PC-9 (cell line): ENCODE measurements at places on chromosomes 5 and 9. TPM values are rescaled to one million over a fixed set of nuclear protein-coding genes. Genes with fewer than 3 reads are reported as not detected.

DNA sequence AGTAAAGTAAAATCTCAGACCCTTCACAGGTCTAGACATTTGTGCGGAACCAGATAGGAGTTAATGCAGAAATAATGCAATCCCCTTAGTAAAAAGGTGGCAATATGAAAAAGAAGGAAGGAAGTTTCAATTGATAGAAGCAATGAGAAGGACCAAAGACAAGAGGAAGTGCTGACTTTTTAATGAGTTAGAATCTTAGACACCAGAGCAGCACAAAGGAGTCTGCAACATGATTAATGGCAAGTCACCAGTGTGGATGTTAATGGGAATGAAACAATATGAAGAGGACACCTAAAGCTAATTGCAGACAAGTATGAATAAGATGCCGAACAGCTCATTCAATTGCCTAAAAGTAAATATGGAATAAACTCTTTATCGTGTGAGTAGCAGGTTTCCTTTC lies 50.9 kb downstream of the MEGF9 start:
- DNase-seq, result no peak
- H3K4me3 ChIP-seq, result no peak overlapping the region
- H3K36me3 ChIP-seq, result peaks cover 11% of the 10 kb centered on the region; the same call in 1 of the 2 replicates
- H3K27ac ChIP-seq, result no peak overlapping the region
- H3K4me1 ChIP-seq, result no peaks in the 10 kb centered on the region

DNA sequence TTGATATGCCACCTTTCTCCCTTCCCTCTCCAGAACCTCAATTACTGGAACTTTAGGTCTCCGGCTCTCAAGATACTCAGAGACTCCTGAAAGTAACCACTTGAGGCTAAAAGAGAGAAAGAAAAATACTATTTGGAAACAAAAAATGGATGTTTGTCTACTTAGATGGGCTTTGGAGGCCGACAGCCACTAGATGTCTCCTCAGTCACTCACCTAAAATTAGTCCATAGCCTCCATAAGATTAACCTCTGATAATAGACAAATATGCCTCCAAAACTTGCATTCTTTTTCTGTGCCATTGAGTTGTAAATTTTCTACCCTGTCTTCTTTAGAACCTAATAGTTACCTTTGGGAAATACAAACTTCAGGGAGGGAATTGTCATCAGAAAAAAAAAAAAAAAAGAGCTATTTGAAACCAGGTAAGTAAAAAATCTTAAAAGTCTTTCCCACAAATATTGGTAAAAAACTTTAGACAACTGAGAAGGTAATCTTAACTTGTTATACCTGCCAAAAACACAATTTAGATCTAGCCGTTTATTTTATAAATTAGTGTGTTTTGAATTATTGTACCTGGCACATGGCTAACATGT lies 11.2 kb upstream of the PCDH1 start:
- H3K27ac ChIP-seq, result no peak overlapping the region
- H3K4me3 ChIP-seq, result no peak overlapping the region
- H3K36me3 ChIP-seq, result no peaks in the 10 kb centered on the region
- H3K27me3 ChIP-seq, result no peaks in the 10 kb centered on the region

GRCh38 chr9:101484046-101484445 lies 48.5 kb upstream of the ALDOB start:
- H3K27ac ChIP-seq, result no peak overlapping the region
- no peak for DNase-seq
- no peaks in the 10 kb centered on the region for H3K4me1 ChIP-seq
- no peaks in the 10 kb centered on the region for H3K36me3 ChIP-seq
- H3K27me3 ChIP-seq, result no peaks in the 10 kb centered on the region
- no peak overlapping the region for H3K4me3 ChIP-seq

DNA sequence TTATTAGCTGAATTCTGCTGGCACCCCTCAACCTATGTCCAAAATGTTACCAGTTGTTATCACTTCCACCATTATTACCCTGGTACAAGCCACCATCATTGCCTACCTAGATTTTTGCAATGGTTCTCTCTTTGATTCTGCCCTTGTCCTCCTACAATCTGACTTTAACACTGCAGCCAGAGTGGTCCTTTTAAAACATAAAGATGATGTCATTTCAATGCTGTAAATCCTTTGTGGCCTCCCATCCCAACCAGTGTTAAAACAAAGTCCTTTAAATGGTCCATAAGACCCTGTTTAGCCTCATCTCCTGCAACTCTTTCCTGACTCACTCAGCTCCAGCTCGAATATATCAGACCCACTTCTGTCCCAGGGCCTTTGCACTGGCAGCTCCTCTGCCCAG lies 54.9 kb upstream of the FSTL4 start:
- no peak overlapping the region for H3K27ac ChIP-seq
- H3K36me3 ChIP-seq, result no peaks in the 10 kb centered on the region
- H3K27me3 ChIP-seq, result no peaks in the 10 kb centered on the region

Gene PRR16
- total RNA-seq, result 2.8 and 5.0 TPM in 2 replicates

DNA sequence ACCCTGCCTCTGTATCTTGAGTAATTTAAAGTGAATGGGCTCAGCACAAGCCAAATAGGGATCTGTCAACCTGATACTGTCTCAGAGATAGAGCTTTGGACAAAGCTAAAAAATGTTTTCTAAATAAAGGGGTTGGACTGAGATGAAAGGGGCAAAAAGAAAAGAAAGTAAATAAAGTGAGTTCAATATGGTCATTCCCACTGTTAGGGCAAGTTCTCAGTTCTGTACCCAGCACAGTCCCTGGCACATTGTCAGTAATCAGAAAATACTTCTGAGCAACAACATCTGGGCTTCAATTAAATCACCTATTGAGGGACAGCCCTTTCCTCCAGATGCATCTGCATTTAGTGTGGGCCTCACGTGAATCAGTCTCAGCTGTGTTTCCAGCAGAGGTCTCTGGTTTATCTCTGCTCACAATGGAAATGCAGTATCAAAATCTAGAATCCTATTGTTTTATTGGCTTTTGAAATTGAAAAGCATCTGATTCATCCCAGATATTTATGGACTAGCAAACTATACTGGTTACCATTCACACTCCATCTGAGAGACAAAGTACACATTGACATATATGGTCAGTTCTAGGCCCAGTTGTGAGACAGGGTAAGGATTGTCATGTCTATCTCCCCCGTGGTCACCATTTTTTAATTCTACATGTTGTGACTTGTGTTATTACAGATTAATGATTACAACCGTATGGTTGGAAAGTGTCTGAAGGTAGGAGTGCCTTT lies 35.6 kb downstream of the ZNF474 start:
- peaks cover 23% of the 10 kb centered on the region for H3K4me1 ChIP-seq
- DNase-seq, result no peak
- H3K27ac ChIP-seq, result no peak overlapping the region
- H3K4me3 ChIP-seq, result no peak overlapping the region

DNA sequence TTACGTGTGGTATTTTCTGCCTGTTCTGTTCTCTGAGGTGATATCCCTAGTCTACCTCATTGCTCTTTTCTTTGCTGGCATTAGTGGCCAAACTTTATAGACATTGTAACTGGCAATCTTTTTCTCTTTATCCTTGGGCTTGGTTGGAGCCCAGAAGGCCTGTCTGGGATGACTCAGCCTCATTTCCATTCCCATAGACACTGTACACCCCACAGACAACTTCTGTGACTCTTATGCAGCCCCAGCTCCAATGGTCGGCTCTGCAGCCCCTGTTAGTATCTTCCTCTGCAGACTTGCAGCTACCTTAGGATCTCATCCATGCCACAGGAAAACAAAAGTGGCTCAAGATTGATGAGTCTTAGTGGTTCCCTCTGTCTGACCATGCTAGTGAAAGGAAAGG lies 79.8 kb downstream of the CFAP95 start:
- H3K27ac ChIP-seq, result no peak overlapping the region
- H3K4me3 ChIP-seq, result no peak overlapping the region
- H3K27me3 ChIP-seq, result no peaks in the 10 kb centered on the region
- H3K4me1 ChIP-seq, result peaks cover 38% of the 10 kb centered on the region
- DNase-seq, result no peak

DNA sequence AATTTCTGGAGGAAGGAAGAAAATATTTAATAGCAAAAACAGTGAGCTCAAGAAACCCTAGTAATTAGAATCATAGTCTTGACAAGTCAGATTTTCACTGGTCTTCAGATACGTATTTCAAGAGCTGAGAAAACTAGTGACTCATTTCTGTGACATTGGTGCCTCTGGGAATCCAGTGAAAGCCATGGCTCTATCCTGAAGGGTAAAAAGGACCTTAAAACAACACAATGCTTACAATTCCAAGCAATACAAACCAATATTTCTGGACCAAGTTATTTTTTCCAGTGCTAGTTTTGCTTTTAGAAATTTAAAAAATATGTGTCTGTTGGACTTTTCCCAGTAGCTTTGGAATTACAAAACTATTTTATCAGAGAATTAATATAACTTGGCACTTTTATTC lies 140.3 kb downstream of the LPAR1 start:
- no peak for DNase-seq
- no peaks in the 10 kb centered on the region for H3K27me3 ChIP-seq
- H3K36me3 ChIP-seq, result peaks cover 3% of the 10 kb centered on the region; the same call in 1 of the 2 replicates

Gene F12
- 14.5 and 17.0 TPM in 2 replicates for total RNA-seq

GRCh38 chr5:158874792-158875191 lies 224.9 kb downstream of the EBF1 start:
- H3K36me3 ChIP-seq, result no peaks in the 10 kb centered on the region
- no peak overlapping the region for H3K27ac ChIP-seq
- no peaks in the 10 kb centered on the region for H3K4me1 ChIP-seq
- no peak overlapping the region for H3K4me3 ChIP-seq

GRCh38 chr9:89986190-89986589 lies 381.4 kb downstream of the GADD45G start:
- H3K27ac ChIP-seq, result no peak overlapping the region
- H3K27me3 ChIP-seq, result peaks cover 57% of the 10 kb centered on the region
- no peaks in the 10 kb centered on the region for H3K4me1 ChIP-seq
- H3K36me3 ChIP-seq, result no peaks in the 10 kb centered on the region
- H3K4me3 ChIP-seq, result no peak overlapping the region
- DNase-seq, result no peak

GRCh38 chr5:169736653-169737052 lies 99.6 kb downstream of the DOCK2 start:
- no peaks in the 10 kb centered on the region for H3K4me1 ChIP-seq
- no peaks in the 10 kb centered on the region for H3K27me3 ChIP-seq
- H3K36me3 ChIP-seq, result no peaks in the 10 kb centered on the region

GRCh38 chr5:74638544-74638969 lies 2.0 kb downstream of the ENC1 start:
- H3K36me3 ChIP-seq, result peaks cover 52% of the 10 kb centered on the region
- H3K4me1 ChIP-seq, result peaks cover 65% of the 10 kb centered on the region
- H3K4me3 ChIP-seq, result peak overlapping the region; percentile 84
- peak overlapping the region; percentile 98 for H3K27ac ChIP-seq
- no peaks in the 10 kb centered on the region for H3K27me3 ChIP-seq
- DNase-seq, result no peak

DNA sequence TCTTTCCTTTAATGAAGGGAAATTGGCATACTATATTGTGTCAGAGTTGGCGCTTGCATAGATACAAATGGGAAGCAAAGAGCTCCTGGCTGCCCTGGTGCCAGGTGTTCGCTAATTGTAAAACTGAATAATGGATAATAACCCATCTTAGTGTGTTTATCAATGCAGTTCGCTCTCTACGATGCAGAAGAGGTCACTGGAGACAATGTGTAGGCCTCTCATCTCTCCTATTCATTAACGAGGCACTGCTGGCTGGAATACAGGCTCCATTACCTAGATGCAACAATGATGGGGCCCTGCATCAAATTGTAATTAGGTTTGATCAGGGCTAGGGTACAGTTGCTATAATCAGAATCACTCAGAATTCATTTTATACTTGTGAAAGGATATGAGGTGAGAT lies 171.0 kb downstream of the RMI1 start:
- H3K27ac ChIP-seq, result no peak overlapping the region
- H3K36me3 ChIP-seq, result no peaks in the 10 kb centered on the region
- DNase-seq, result no peak
- H3K27me3 ChIP-seq, result no peaks in the 10 kb centered on the region
- H3K4me1 ChIP-seq, result no peaks in the 10 kb centered on the region
- no peak overlapping the region for H3K4me3 ChIP-seq

DNA sequence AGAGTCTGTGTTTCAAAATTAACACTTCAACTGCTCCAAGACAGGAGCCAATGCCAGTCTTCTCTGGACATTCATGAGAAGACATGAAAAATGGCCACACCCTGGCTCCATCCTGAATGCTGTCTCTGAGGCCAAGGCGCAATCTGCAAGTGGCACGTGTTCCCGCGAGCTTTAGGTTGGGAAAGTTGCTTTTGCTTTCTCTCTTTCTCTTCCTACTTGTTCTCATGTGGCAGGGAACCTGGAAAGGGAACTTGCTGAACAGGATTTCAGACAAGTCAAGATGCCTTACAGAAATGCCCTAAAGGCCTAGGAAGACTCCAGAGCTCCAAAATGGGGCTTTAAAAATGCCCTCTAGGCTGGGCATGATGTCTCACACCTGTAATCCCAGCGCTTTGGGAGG lies 91.9 kb upstream of the OTULINL start:
- peak; percentile 74 for DNase-seq
- H3K36me3 ChIP-seq, result peaks cover 42% of the 10 kb centered on the region
- no peaks in the 10 kb centered on the region for H3K4me1 ChIP-seq
- no peak overlapping the region for H3K4me3 ChIP-seq

Gene ARL14EPL
- 0.37 TPM in 1 of 2 replicates, not detected in the other for total RNA-seq

DNA sequence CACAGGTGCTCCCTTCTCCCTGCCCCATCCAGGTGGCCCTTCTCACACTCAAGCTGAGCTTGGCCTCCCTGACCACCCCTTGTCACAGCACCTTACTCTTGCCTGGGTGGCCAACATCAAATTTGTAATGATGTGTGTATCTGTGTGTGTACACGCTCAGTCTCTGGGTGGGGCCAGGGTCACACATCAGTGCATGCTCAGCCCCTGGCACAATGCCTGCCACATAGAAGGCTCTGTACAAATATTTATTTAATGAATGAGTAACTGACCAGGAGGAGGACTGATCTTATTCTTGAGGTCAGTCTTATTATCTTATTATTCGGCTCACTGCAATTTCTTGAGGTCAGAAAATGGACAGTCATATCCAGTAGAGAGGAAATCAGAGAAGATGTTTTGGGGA lies 41.3 kb upstream of the HAND1 start:
- H3K4me1 ChIP-seq, result peaks cover 15% of the 10 kb centered on the region
- H3K27ac ChIP-seq, result no peak overlapping the region
- no peak overlapping the region for H3K4me3 ChIP-seq
- peak; percentile 82 for DNase-seq

Gene GADD45G
- total RNA-seq, result 2.4 and 2.9 TPM in 2 replicates

GRCh38 chr9:20898885-20899554 lies 132.4 kb downstream of the HACD4 start:
- no peaks in the 10 kb centered on the region for H3K27me3 ChIP-seq
- no peaks in the 10 kb centered on the region for H3K4me1 ChIP-seq
- H3K27ac ChIP-seq, result no peak overlapping the region
- H3K4me3 ChIP-seq, result no peak overlapping the region

Gene OR1Q1
- total RNA-seq, result not detected in 2 replicates

- no peak overlapping the region for H3K27ac ChIP-seq
- H3K27me3 ChIP-seq, result no peaks in the 10 kb centered on the region
- no peak overlapping the region for H3K4me3 ChIP-seq
- DNase-seq, result no peak
- H3K4me1 ChIP-seq, result no peaks in the 10 kb centered on the region
Observed at GRCh38 chr5:124941051-124942049, 194.9 kb upstream of the ZNF608 start.

- H3K4me1 ChIP-seq, result peaks cover 15% of the 10 kb centered on the region
- no peak overlapping the region for H3K27ac ChIP-seq
- no peaks in the 10 kb centered on the region for H3K36me3 ChIP-seq
Observed at GRCh38 chr5:154523104-154523503, 45.1 kb upstream of the HAND1 start.

- H3K4me1 ChIP-seq, result no peaks in the 10 kb centered on the region
- H3K36me3 ChIP-seq, result no peaks in the 10 kb centered on the region
- no peak overlapping the region for H3K27ac ChIP-seq
- no peak for DNase-seq
- H3K4me3 ChIP-seq, result no peak overlapping the region
Observed at GRCh38 chr9:126491949-126492348, 121.8 kb upstream of the LMX1B start.

Gene RHOBTB3
- 87.6 and 99.6 TPM in 2 replicates for total RNA-seq

GRCh38 chr5:34500236-34500847 lies 155.8 kb upstream of the RAI14 start:
- H3K4me1 ChIP-seq, result peaks cover 44% of the 10 kb centered on the region
- H3K27me3 ChIP-seq, result no peaks in the 10 kb centered on the region
- no peak for DNase-seq
- no peak overlapping the region for H3K4me3 ChIP-seq
